Breast epithelium (tissue), 4 donors: ENCODE measurements at places on chromosomes 4 and X. TPM values are rescaled to one million over a fixed set of nuclear protein-coding genes. Genes with fewer than 3 reads are reported as not detected.

The ATP1B4 gene
- total RNA-seq = not detected

- H3K27me3 ChIP-seq = no peaks in the 10 kb centered on the region
- DNase-seq = no peak
- H3K36me3 ChIP-seq = no peaks in the 10 kb centered on the region
- H3K4me3 ChIP-seq = no peak overlapping the region
- H3K27ac ChIP-seq = no peak overlapping the region
- no peaks in the 10 kb centered on the region for H3K4me1 ChIP-seq
Measured at GRCh38 chr4:48299560-48299959, 29.9 kb upstream of the TEC start.

DNA sequence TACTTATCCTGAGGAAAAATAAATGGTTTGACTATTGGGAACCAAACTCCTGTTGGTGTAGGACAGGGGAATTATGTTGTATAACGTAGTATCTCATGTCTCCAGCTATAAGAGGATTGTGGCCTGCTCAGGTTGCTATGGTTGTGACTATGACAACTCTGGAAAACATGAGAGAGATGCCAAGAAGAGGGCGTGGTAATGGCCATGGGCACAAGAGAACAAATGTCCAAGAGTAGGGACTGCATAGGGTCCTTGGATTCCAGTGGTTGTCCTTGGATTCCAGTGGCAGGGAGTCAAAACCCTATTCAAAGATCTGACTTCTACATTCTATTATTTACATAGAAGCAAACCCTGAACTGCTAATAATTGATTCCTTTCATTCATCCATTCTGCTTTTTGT is 6.8 kb upstream of the MOB1B start:
- no peak overlapping the region for H3K4me3 ChIP-seq
- no peaks in the 10 kb centered on the region for H3K36me3 ChIP-seq
- H3K27ac ChIP-seq = peak overlapping the region; percentile 35
- H3K4me1 ChIP-seq = no peaks in the 10 kb centered on the region
- DNase-seq = no peak

DNA sequence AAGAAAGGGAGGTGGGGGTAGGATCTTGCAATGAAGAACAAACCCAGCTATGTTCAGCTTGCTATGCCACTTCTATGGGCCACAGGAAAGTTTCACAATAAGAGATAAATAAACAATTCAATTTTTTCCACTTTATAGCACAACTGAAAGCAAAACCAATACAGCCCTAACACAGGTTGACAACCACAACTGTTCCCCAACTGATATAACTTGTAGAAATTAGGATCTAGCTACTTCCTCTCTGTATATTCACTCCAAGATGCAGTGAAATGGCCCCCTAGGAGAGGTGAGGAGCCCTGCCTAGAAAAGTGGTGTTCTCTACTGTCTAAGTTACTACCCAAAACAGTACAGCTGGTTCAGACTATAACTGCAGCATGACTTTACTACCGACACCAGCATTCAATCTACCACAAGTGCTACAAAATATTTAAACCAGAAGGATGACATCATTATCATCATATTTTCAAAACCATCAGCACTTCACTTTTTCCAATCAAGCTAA is 77.0 kb downstream of the FBXW7 start:
- H3K4me3 ChIP-seq = no peak overlapping the region
- H3K4me1 ChIP-seq = no peaks in the 10 kb centered on the region
- no peak for DNase-seq

DNA sequence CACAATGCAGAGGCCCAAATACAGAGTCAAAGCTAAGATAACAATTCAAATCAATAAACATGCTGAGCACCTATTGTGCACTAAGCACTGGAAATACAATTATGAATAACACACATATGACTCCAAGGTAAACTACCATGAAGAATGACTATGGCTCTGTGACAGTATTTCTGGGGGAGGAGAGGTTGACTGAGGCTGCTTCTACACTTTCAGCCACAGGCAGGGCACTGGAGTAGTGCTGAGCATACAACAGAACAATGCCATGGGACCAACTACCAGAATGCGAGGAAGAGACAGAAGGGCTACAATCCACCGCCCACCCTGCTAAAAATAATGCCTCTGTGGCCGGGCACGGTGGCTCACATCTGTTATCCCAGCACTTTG is 13.7 kb downstream of the TEC start:
- H3K4me1 ChIP-seq = no peaks in the 10 kb centered on the region
- H3K27ac ChIP-seq = no peak overlapping the region
- no peaks in the 10 kb centered on the region for H3K27me3 ChIP-seq
- no peak for DNase-seq
- H3K4me3 ChIP-seq = no peak overlapping the region
- H3K36me3 ChIP-seq = no peaks in the 10 kb centered on the region

DNA sequence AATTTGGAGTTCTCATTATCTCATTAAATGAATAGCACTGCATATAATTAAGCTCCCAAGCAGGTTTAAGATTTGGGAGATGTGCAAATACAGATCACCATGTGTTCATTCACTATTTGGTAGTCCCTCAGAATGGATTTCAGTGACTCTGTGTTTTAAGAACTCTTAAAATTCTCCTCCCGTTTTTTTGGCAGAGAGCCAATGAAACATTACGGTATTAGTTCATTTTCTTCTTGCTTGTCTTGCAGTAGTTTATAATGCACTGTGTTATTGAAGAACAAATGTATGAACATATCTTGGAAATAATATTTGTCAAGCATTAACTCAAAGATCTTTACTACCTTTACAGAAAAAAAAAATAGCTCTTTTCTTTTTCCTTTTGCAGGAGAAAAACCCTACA is 32.7 kb downstream of the KLF3 start:
- no peak for DNase-seq
- H3K27ac ChIP-seq = no peak overlapping the region
- no peaks in the 10 kb centered on the region for H3K36me3 ChIP-seq

The SPRY1 gene
- total RNA-seq = 103 TPM

The GATA1 gene
- total RNA-seq = not detected

The AKAP4 gene
- total RNA-seq = not detected

GRCh38 chr4:98612318-98613250 is 45.8 kb downstream of the TSPAN5 start:
- no peak overlapping the region for H3K4me3 ChIP-seq
- H3K27ac ChIP-seq = no peak overlapping the region
- no peaks in the 10 kb centered on the region for H3K36me3 ChIP-seq
- no peaks in the 10 kb centered on the region for H3K4me1 ChIP-seq

The BANK1 gene
- total RNA-seq = 2.0 TPM

The DIAPH2 gene
- 27.4 TPM for total RNA-seq

The EDA2R gene
- 7.0 TPM for total RNA-seq

The DCX gene
- total RNA-seq = 0.33 TPM

The USP17L12 gene
- not detected for total RNA-seq

GRCh38 chr4:57280481-57280880 is 170.3 kb upstream of the IGFBP7 start:
- no peak overlapping the region for H3K27ac ChIP-seq

The PIN4 gene
- 12.5 TPM for total RNA-seq

DNA sequence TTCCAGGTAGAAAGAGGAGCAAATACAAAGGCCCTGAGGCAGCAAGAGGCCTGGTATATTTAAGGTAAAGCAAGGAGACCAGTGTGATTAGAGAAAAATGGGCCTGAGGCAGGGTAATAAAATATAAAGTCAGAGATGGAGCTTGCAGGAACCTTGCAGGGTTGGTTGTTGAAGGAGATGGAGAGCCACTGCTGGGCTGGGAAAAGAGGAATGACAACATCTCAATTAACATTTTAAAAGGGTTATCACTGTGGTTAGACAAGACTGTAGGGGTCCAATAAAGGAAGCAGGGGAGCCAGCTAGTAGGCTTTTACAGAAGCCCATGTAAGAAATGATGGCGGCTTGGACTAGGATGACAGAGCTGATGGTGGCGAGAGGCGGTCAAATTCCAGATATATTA is 205.5 kb upstream of the MBNL3 start:
- H3K27ac ChIP-seq = no peak overlapping the region
- H3K36me3 ChIP-seq = no peaks in the 10 kb centered on the region
- H3K27me3 ChIP-seq = no peaks in the 10 kb centered on the region
- DNase-seq = no peak
- no peaks in the 10 kb centered on the region for H3K4me1 ChIP-seq

GRCh38 chr4:98686043-98686707 is 27.8 kb upstream of the TSPAN5 start:
- H3K27ac ChIP-seq = no peak overlapping the region
- H3K36me3 ChIP-seq = no peaks in the 10 kb centered on the region
- no peak for DNase-seq
- no peaks in the 10 kb centered on the region for H3K27me3 ChIP-seq
- no peaks in the 10 kb centered on the region for H3K4me1 ChIP-seq
- H3K4me3 ChIP-seq = no peak overlapping the region

DNA sequence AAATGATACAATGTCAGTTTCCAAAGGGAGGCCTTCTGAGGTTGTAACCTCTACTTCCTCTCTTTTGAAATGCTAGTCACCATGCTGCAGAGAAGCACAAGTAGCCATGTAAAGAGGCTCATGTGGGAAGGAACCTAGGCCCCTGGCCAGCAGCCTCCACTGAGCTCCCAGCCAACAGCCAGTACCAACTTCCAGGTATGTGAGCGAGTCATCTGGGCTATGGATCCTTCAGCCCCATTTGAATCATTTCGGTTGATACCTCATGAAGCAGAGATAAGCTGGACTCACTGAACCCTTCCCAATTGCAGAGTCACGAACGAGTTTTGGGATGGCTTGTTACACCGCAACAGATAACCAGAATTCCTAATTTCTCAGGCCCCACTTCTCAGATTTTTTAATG is 187.0 kb upstream of the LDB2 start:
- no peaks in the 10 kb centered on the region for H3K27me3 ChIP-seq
- no peak overlapping the region for H3K4me3 ChIP-seq
- H3K36me3 ChIP-seq = no peaks in the 10 kb centered on the region

- H3K27ac ChIP-seq = no peak overlapping the region
- no peak for DNase-seq
- H3K4me3 ChIP-seq = no peak overlapping the region
- no peaks in the 10 kb centered on the region for H3K36me3 ChIP-seq
- no peaks in the 10 kb centered on the region for H3K27me3 ChIP-seq
- H3K4me1 ChIP-seq = no peaks in the 10 kb centered on the region
Measured at GRCh38 chr4:106421441-106422296, 53.1 kb upstream of the GIMD1 start.

- H3K36me3 ChIP-seq = no peaks in the 10 kb centered on the region
- no peak overlapping the region for H3K4me3 ChIP-seq
- H3K27me3 ChIP-seq = no peaks in the 10 kb centered on the region
- H3K4me1 ChIP-seq = no peaks in the 10 kb centered on the region
Measured at GRCh38 chr4:56874923-56875322, 32.8 kb upstream of the REST start.

- H3K27me3 ChIP-seq = no peaks in the 10 kb centered on the region
- H3K36me3 ChIP-seq = peaks cover 5% of the 10 kb centered on the region
- no peak for DNase-seq
Measured at GRCh38 chr4:139715746-139716391, 50.2 kb downstream of the MGST2 start.

DNA sequence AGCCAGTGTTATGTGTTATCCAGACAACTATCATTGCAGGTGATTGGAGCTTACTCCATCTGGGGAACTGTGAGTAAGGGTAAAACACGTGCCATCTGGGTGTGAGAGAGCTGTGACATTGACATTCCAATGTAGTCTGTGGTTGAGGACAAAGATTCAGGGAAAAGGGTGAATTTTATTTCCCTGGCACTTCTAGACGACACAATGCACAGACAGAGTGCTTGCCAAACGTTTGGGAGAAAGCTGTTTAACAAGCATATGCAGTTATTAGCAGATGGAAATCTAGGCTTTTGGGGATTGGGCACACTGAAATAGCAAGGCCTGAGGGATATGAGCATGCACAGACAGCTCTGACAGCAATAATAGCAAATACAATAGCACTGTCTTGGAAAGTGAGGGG is 21.3 kb upstream of the CTSO start:
- H3K36me3 ChIP-seq = no peaks in the 10 kb centered on the region
- no peak for DNase-seq
- H3K4me3 ChIP-seq = no peak overlapping the region
- H3K4me1 ChIP-seq = no peaks in the 10 kb centered on the region

GRCh38 chrX:110182362-110182761 is 135.5 kb downstream of the AMMECR1 start:
- H3K4me3 ChIP-seq = no peak overlapping the region
- no peak overlapping the region for H3K27ac ChIP-seq
- H3K36me3 ChIP-seq = no peaks in the 10 kb centered on the region
- no peak for DNase-seq
- H3K4me1 ChIP-seq = no peaks in the 10 kb centered on the region

DNA sequence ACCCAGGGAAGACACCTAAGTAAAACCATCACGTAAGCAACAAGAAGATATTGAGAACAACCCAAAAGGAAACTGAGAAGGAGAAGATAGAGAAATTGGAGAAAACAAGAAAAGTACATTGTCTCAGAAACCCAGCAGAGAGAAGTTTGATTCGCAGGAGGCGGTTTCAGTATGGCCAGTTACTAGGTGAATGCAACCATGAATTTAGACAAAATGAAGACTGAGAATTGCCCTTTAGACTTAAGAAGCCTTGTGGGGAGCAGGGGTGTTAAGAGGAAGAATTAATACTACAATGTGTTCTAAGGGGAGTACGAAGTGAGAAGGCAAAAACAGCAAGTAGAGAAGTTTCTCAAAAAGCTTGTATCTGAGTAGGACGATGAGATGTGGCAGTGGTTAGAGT is 229.3 kb upstream of the NEIL3 start:
- no peaks in the 10 kb centered on the region for H3K36me3 ChIP-seq
- no peaks in the 10 kb centered on the region for H3K27me3 ChIP-seq
- DNase-seq = no peak
- no peaks in the 10 kb centered on the region for H3K4me1 ChIP-seq
- no peak overlapping the region for H3K4me3 ChIP-seq

GRCh38 chrX:21747558-21747957 is 10.4 kb downstream of the SMPX start:
- no peaks in the 10 kb centered on the region for H3K27me3 ChIP-seq
- H3K36me3 ChIP-seq = no peaks in the 10 kb centered on the region
- no peak overlapping the region for H3K4me3 ChIP-seq
- H3K27ac ChIP-seq = no peak overlapping the region
- no peaks in the 10 kb centered on the region for H3K4me1 ChIP-seq

GRCh38 chr4:82638479-82638878 is 76.7 kb upstream of the TMEM150C start:
- no peaks in the 10 kb centered on the region for H3K4me1 ChIP-seq
- no peak overlapping the region for H3K27ac ChIP-seq
- H3K27me3 ChIP-seq = no peaks in the 10 kb centered on the region
- DNase-seq = no peak
- no peak overlapping the region for H3K4me3 ChIP-seq

The SMIM31 gene
- total RNA-seq = not detected

The ZAR1 gene
- total RNA-seq = not detected

The NDUFB11 gene
- 54.4 TPM for total RNA-seq

GRCh38 chr4:168868044-168868781 is 141.8 kb downstream of the CBR4 start:
- no peak overlapping the region for H3K4me3 ChIP-seq
- H3K27me3 ChIP-seq = no peaks in the 10 kb centered on the region
- peak overlapping the region; percentile 54 for H3K27ac ChIP-seq
- H3K4me1 ChIP-seq = peaks cover 4% of the 10 kb centered on the region

The KDM5C gene
- total RNA-seq = 123 TPM
